Inflammatory macrophage (primary cell): ENCODE measurements at places on chromosomes 2 and 18.

DNA sequence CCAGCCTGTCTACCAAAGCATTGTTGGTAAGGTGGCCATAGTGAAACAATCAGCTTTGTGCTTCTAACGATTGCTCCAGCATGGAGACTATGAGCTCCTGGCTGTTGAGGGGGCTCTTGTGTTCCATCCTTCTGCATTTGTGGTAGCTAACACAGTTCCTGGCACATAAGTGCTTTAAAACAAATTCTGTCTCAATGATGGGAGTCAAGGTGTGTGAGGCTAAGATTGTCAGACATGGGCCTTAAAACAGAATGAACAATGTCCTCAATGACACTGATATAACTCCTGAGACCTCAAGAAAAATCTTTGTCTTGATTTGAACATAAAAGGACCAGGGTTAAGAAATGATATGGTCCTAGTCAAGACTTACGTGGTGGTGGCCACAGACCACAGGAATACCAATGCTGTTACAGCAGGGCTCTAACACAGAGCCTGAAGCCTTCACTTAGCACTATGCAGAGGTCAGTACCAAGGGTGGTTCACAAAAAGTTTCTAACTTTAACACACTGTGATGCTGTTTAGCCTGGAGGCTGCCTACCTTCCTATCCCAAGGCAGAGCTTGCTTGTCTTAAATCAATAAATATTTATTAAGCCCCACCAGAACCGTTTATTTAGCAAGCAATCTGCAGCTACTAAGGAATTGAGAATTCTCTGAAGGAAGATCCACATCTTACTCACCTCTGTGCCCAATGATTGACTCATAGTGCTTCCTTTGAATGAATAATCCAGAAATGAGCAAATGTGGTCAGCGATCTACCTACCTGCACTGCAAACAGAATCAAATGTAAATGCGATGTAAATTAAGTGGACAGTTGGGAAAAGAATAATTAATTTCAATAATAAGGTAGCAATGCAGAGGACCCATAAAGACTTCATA lies 35.1 kb downstream of the EVA1A start:
- no peak for DNase-seq

DNA sequence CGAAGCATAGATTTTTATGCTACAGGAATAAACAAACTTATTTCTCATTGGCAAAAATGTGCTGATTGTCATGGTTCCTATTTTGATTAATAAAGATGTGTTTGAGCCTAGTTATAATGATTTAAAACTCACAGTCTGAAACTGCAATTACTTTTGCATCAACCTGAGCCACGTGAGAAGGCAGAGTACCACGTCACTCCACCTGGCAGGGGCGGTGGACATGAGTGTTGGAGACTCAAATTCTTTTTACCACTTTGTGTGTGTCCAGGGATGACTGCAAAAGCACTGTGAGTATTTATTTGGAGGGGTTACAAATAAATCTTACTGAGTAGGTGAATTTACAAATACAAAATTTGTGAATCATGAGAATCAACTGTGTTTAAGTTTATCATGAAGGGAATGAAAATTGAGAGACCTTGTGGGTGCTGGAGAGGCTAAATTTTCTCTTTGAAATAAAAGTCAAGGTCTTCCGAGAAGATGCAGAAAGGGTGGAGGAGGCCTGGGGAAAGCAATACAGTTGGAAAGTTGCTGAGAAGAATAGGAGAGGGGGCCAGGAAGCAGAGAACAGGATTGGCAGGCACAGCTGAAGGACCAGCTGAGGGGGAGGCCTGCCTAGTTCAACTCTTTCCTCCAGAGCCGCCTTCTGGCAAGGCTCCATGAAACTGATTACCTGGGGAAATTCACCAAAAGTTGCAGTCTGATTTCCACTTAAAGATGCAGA lies 316.4 kb downstream of the MYCN start:
- DNase-seq: no peak

GRCh38 chr2:238344517-238344916 lies 24.2 kb downstream of the TRAF3IP1 start:
- no peak for DNase-seq

GRCh38 chr18:79322441-79322840 lies 73.3 kb upstream of the NFATC1 start:
- DNase-seq: no peak

DNA sequence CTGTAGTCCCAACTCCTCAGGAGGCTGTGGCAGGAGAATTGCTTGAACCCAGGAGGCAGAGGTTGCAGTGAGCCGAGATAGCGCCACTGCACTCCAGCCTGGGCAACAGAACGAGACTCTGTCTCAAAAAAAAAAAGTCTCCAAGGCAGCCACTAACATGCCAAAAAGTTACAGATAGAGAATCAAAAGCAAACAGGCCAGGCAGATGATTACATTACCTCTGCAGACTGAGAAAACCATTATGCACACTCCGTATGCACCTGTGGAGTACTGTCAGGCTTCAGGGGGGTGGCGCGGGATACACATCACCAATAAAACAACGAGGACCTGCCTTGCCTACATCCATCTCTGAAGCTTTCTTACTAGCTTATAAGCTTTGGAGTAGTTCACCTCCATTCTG lies 10.3 kb downstream of the STAM2 start:
- no peak for DNase-seq

DNA sequence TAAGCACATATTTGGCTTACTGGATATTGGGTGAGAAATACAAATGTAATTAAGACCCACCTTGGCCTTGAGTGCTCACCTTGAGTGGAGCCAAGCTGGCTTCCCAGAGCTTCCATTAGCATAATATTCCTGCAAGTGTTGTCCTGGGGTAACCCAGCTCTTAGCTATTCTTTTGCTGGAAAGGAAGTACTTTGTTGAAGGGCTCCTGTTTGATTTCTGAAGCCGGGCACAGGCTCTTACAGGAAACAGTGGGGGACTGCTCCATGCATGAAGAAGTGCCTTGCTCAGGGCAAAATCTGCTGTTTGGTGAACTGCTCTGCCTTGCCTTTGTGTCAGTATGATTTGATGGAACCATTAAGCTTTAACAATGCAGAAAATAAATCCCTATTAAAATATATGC lies 325.4 kb downstream of the SMAD2 start:
- no peak for DNase-seq
